Activated gamma-delta T cell treated with anti-CD3 and anti-CD28 coated beads, Interleukin-2, amount 50 U/mL, for 16 hours (primary cell): ENCODE measurements at places on chromosomes 5 and 9.

DNA sequence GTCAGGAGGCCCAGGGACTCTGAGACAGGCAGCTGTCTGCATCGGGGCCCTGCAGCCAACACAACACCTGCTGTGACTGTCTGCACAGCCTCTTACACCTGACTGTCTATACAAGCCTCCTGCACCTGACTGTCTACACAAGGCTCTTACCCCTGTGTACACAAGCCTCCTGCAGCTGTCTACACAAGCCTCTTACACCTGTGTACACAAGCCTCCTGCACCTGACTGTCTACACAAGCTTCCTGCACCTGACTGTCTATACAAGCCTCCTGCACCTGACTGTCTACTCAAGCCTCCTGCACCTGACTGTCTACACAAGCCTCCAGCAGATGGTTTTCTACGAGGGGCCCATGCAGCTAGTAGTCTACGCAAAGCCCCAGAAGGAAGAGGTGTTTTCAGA, 18.6 kb downstream of the IRX2 start:
- no peak for DNase-seq

GRCh38 chr5:82497242-82497641, 219.1 kb upstream of the RPS23 start:
- DNase-seq = no peak

GRCh38 chr5:143241892-143242291, 161.6 kb downstream of the NR3C1 start:
- DNase-seq = no peak

- DNase-seq = no peak
Observed at GRCh38 chr9:129094387-129095169, 13.7 kb downstream of the DOLPP1 start.

GRCh38 chr9:20043035-20043434, 254.2 kb upstream of the SLC24A2 start:
- DNase-seq = no peak

- no peak for DNase-seq
Observed at GRCh38 chr5:39570403-39571027, 145.7 kb upstream of the DAB2 start.

DNA sequence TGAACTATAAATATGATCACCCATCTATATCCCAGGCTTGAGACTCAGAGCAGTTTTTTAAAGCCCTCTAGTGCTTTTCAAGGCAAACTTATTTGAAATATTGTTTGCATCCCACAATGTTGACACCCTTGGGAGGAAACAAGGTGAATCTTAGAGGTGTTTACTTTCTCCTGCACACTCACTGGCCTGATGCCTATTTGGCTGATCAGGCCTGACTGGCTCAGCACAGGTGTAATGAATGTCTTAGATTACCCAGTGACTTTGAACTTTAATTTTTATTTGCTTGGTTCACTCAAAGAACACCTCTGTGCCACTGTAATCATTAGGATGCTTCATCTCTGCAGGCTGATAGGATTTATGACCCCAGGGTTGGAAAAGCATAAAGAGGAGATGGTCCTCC, 158.3 kb downstream of the KCTD16 start:
- DNase-seq = no peak

GRCh38 chr5:148791334-148791667, 35.1 kb upstream of the ADRB2 start:
- no peak for DNase-seq

DNA sequence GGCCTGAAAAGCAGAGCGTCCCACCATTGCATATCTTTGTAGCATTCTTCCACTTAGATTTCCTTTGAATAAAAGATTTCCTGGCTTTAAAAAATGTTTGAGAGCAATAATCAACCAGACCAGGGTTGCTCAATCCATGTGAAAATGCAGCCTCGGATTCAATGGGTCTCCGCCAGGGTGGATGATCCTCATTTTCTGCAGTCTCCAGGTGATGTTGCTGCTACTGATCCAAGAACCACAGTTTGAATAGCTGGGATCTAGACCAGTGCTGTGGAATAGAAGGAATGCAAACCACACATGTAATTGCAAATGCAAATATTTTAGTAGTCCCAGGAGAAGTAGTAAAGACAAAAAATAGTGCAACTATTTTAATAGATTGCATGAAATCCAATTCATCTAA, 317.6 kb downstream of the IRX1 start:
- no peak for DNase-seq

- DNase-seq = no peak
Observed at GRCh38 chr5:71471193-71471592, 15.7 kb downstream of the BDP1 start.

DNA sequence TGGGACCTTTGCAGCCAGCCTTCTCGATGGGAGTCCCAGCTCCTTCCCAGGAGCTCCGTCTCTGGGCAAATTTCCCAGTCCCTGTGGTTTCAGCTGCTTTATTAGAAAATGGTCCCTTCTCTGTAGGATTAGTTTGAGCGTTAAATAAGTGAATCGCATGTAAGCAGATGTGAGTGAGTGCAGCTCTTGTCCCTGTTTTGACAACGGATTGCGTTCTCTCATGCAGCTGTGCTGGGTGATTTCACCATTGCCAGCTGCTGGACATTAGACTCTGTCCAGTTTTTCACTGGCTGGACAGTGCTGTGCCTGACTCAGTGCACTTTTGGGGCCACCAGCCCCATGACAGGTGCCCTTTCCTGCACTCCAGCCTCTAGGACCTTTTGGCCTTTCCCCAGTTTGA, 11.6 kb upstream of the CEL start:
- no peak for DNase-seq

GRCh38 chr9:70256123-70256551, 2.6 kb upstream of the SMC5 start:
- DNase-seq = no peak

DNA sequence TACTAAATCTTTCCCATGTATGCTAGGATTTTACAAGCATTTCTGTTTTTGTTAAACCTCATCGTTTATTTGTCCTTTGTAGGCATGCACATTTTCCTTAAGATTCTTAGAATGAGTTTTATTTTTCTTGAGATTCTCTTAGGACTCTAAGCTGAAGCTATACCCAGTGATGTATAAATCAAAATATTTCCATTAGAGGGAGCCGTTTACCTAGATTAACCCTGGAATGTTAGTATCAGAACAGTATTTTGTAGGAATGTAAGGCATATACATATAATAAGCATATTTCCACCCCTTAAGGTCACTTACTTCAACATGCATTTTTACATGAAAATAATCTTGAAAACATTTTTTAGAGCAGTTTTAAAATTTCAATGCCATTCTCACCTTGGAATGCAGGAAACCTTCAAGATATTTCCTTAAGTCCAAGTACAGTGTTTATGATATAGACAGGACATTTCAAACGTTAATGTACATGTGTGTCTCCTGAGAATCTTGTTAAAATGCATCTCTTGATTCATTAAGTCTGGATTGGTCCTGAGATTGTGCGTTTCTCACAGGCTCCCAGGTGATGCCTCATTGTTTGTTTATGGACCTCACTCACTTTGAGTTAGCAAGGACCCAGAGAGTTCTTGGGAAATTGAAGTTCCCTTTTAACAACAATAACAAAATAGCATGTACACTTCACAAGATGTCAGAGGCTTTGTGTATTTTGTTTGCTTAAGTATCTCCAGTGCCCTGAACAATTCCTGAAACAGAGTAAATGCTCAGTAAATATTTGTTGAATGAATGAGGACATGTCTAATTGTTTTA, 34.9 kb upstream of the FCHO2 start:
- DNase-seq = no peak

DNA sequence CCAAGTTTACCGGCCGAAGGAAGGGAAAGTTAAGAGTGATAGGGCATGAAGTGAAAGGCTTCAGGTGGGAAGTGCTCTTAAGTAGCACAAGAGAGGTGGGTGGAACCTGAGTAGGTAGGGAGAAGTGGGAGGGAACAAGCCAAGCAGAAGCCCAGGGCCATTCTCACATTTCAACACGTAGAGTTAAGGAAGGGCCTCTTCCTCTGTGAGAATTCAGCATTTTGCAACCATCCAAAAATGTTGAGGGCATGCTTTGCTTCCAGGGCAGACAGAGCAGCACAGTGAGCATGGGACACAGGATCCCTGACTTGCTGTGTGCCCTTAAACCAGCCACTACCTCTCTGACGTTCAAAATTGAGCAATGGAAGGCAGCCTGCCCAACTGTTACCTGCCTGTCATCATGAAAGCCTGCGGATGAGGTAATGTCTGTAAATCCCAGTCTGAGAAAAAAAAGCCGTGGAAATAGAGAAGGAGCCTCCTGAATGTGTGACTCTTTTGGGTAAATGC, 3.3 kb downstream of the CYFIP2 start:
- DNase-seq = no peak

- DNase-seq = no peak
Observed at GRCh38 chr9:113315231-113315630, 12.1 kb upstream of the RNF183 start.

- no peak for DNase-seq
Observed at GRCh38 chr5:100595812-100596173, 60.6 kb downstream of the FAM174A start.

- no peak for DNase-seq
Observed at GRCh38 chr5:62457071-62457470, 44.5 kb downstream of the IPO11 start.

DNA sequence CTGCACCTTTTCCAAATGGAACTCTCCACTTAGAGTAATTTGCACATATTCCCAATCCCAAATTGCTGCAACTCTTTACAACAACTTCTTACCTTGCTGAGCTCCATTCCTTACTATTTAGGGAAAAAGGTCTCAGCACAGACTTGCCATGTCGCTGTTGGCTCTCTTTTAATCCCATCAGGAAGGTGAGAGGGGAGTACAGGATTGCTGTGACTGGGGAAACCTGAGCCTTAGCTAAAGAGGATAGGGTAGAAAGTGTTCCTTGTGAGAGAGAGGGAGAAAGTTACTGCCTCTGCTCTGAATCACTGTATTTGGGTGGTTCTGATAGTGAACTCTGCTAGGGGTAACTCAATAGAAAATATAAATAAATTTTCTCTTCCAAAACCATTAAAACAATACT, 43.7 kb upstream of the GABRA1 start:
- DNase-seq = no peak

DNA sequence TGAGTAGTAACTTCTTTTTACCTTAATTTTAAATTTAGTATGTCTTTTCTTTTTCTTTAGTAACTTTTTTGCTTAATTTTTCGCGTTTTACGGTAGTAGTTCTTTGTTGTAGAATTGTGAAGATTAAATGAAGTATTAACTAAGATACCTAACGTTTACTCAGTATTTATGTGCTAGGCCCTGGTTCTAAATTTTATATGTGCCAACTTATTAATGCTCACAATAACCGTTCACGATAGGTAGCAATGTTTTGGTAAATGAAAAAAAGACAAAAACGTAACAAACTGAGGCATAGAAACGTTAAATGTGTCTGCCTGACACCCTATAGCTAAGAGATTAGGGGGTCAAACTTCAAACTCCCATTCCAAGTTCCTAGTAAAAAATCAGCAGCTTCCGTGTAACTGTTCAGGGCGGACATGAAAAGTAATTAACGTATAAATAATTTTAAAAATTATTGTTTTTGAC, 1.2 kb downstream of the MRPS30 start:
- no peak for DNase-seq

DNA sequence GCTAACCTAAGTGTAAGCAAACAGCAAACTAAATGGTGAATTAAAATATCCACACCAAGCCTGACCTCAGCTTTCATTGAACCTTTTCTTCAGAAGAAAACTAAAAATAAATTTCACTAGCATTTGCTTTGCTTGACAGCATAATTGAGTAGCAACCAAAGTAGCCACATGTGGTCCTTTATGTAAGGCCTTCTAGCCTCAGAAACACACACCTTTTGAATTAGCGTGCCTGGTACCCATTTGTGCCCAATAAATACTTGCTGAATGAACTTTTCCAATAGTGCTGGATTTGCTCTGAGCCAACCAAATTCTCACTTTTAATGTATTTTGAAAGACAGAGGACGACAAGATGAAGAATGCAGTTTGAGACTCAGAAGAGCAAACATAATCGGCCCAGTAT, 2.1 kb upstream of the NIPBL start:
- DNase-seq = no peak

GRCh38 chr9:108474356-108474755, 381.4 kb downstream of the ACTL7B start:
- DNase-seq = no peak

DNA sequence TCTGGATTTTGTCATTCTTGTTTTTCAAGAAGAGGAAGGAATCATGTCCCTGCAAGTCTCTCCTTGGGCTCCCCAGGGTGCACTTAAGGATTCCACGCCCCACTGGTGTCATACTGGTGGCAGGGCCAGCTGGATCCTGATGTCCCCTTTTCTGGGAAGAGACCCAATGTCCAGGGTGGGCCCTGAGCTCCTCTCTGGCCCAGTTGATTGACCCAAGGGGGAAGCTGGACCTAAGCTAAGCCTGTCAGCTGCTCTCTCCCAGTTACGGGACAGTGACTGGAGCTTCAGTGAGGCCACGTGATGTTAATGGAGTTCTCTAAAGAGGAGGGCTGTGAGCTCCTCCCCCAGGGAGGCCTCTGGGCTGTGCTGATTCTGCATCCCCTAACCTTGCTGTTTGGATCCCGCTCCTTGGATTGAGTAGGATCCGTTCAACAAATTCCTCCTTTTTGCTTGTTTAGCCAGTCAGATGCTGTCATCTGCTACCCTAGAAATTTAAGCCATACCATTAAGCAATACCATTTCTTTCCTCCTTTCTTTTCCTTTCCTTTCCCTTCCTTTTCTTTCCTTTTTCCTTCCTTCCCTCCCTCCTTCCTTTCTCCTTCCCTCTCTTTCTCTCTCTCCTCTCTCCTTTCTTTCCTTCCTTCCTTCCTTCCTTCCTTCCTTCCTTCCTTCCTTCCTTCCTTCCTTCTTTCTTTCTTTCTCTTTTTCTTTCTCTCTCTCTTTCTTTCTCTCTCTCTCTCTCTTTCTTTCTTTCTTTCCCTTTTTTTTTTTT, 17.2 kb downstream of the NKX2-5 start:
- no peak for DNase-seq

- no peak for DNase-seq
Observed at GRCh38 chr5:154762261-154762660, 7.1 kb downstream of the LARP1 start.

DNA sequence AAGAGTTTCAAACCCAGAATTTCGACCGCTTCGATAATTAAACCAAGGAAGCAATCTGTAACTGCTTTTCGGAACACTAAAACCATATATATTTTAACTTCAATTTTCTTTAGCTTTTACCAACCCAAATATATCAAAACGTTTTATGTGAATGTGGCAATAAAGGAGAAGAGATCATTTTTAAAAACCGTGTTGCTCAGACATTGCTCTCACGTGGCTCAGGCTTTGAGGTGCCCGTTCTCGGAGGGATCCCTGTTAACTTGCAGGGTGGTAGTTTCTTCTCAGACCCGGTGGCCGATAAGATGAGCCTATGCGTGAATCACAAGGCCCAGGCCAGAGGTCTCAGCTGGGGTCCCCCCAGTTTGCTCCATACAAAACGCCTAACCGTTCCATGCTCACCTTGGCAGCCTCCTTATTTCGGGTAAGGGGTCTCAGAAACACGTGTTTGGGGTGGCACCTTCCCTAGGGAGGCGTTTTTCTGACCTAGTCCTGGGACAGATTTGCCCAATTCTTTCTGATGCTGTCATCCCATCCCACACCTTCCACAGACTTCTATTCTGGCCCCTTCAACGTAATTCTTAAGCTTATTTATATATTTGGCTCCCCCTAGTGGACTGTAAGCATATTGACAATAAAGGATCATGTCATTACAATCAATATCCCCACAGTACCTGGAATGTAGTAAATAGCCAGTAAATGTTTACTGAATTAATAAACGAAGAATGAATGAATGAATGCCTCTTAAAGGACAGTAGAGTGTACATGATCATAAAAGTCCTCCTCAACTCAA, 48.1 kb downstream of the THBS4 start:
- DNase-seq = no peak

- DNase-seq = no peak
Observed at GRCh38 chr5:135568246-135568645, 10.5 kb downstream of the CXCL14 start.
